ENCODE measurements at places on chromosomes 3 and 15. TPM values are rescaled to one million over a fixed set of nuclear protein-coding genes. Genes with fewer than 3 reads are reported as not detected.

DNA sequence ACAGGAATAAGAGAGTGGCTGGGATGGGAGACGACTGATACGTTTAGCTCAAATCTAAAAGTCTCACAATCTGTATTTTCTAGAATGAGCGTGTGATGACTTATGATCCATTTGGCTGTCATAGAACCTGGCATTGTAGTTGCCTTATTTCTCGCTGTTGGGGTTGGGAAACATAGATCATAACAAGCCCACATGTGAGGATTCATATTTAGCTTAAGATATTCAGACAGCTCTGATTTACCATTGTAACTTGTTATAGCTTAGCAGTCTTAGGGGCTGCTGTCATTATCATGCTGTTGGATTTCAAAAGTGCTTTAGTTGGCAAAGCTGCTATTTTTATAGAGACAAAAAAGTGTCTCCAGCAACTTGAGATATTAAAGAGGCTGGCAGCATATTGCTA, 871.3 kb downstream of the ZPLD1 start:
- no peak for DNase-seq

DNA sequence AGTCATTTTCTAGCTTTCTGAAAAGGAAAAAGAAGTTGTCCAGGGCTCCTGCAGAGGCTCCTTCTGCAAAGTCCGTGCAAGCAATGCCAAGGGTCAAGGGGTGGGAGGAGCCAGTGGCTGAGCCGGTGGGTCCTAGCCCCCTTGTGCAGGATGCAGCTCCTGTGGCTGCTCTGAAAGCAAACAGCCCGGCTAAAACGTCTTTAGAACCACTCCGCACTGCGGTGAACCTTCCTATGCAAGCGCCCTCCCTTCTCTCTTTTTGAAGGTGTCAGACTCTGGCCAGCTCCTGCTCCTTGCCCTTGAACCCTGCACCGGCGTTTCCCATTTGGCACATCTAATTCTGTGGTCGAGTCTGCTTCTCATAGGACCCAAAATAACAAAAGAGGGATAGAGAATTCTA, 183.1 kb downstream of the UACA start:
- no peak for DNase-seq

GRCh38 chr3:103712320-103713008, 1277.6 kb downstream of the ZPLD1 start:
- no peak for DNase-seq

GRCh38 chr15:77096138-77096537, 25.2 kb upstream of the TSPAN3 start:
- no peak for DNase-seq

The PAK6 gene
- total RNA-seq: 11.1 TPM

DNA sequence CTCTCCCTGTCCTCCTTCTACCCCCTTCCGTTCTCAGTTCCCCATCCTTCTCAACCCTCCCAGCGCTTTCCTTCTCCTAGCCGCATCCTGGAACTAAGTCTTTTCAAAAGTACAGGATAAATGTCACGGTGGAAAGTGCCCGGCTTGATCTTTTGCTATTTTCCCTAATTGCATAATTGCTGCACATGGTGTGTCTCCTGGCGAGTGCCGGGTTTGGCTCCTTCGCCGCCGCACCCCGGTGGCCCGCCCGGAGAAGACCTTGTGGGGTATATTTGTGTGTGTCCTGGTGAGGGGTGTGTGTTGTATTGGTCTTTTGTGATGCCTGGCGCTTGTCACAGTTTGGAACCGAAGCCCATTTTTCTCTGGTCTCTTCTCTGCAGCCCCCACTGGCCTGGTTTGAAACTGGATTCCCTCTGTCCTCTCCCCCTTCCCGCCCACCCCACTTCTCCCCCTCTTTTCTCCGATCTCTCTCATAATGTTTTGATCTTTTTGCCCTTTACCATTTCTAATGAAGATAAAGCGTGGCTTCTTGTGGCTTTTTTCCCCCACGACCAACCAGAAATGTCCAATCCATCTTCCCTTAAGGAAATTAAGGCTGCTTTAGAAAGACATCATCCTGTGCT, 692 bp downstream of the UBE2E2 start:
- peak; percentile 40 for DNase-seq

DNA sequence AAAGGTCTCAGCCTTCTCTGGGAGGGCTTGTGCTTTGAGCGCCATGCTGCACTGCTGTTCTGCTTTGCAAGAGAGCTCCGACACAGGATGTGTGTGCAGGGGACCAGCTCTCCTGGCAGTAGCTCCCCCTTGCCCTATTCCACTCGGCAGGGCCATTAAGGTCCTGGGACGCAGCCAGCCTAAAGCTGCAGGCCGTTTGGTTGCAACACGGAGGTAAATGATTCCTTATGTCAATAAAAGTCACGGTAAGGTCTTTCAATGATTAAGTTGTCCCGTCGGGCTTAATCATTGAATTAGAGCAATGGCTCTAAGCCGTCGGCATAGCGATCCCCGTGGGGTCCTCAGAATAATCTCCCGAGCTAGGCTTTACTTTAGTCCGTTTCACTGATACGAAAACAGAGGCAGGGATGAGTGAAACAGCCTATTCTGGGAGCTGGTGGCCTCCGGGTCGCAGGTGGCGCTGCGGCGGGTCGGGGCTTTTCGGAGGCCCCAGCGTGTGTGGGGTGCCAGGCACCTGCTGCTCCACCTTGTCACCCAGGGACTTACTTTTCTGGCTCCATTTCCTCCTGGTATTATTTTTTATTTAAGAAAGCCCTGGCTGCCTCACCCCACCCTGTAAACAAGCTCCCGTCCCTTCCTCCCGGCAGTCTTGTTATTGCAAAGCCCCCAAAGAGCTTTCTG, 525.2 kb downstream of the OCA2 start:
- no peak for DNase-seq

GRCh38 chr3:39460677-39461076, 6.8 kb upstream of the MOBP start:
- DNase-seq: no peak

- DNase-seq: no peak
Measured at GRCh38 chr3:43733459-43734384, 43.0 kb downstream of the ABHD5 start.

DNA sequence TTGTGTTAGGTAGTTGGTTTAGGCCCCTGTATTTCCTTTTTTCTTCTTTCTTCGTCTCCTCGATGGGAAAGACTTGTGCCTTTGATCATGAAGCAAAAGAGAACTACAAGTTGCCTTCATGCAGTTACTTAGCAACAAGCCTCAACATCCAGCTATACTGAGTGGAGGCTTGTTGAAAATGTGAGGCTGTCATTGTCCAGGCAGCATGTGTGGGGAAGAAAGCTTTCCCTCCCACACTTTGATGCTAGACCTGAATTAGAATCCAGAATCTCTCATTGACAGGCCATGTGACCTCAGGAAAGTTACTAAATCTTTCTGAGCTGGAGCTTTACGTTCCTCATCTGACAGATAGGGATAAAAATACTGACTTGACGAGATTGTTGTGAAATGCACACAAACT, 23.7 kb downstream of the IFT122 start:
- no peak for DNase-seq

GRCh38 chr3:179750720-179751328, 98.0 kb downstream of the USP13 start:
- no peak for DNase-seq

DNA sequence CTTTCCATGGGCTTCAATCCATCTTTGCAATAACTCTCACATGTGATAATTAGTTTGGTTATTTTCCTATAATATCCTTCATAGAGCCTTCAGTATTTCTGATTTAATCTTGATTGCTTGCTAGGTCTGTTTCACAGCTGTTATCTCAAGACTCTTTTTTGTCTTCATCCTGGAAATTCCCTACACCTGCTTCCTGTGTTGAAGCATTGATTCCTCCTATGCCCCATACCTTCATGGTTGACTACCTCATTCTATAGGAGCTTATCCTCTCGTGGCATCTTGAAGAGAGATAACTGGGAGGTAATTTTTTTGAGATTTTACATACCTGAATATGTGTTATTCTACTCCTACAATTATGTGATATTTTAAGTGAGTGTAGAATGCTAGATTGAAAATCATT, 26.7 kb downstream of the PIK3CA start:
- DNase-seq: no peak

GRCh38 chr15:50247819-50248655, 17.5 kb downstream of the HDC start:
- no peak for DNase-seq

DNA sequence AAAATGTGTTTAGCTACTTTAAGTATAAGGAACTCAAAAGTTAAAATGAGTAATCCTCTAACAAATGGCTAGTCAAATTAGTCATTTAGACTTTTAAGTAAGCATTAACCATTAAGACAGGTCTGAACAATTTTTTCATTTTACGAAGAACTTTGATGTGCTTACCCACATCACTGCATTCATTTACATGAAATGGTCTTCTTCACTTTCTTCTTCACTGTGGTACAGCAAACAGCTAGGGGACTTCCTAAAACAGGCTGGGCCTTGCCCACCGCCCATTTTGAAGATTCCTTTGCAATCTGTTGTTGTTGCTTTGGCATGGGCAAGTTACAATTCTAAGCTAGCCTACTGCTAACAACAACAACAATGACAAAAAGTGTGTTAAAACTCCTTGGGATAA, 67.4 kb downstream of the CBLB start:
- no peak for DNase-seq

GRCh38 chr3:193865339-193865738, 270.6 kb upstream of the HES1 start:
- DNase-seq: no peak

DNA sequence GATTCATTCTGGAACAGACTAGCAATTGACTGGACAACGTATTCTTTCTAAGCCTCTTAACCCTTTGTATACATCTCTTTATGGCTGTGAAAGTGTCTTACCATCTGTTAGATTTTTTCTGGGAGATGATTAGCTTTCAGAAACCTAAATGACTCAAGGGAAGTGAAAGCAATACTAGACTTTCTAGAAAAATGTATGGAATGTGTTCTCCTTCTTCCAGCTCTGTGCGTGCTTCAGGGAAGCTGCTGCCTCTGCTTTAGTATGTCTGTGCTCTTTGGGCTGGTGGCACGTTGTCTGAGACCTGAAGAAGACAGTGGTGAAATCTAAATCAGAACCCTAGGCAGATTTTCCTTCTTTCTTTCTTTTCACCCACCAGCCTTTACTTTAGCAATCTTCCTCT, 89.5 kb downstream of the ITPR1 start:
- DNase-seq: no peak

GRCh38 chr15:55221090-55222011, 24.6 kb upstream of the RSL24D1 start:
- no peak for DNase-seq

DNA sequence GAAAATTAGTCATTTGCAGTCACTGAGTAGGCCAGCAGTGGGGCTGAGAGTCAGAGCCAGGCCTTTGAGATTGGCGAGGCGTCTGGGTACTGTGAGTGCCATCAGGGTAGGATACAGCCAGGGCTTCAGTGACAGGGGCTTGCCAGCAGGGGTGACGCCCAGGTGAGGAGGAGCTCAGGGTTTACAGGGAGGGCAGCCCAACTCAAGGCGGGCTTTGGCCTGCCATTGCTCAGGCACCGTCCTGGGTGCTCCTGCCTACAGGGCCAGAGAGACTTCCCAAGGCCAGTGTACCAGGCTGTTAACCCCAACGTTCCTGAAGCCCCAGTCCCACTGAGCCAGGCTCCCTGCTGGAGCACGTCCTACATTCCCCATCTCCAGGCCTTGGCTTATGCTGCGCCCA, 152.0 kb downstream of the FBLN2 start:
- no peak for DNase-seq

The WDR5B gene
- 5.7 TPM for total RNA-seq

GRCh38 chr15:37136666-37137065, 36.3 kb upstream of the MEIS2 start:
- DNase-seq: no peak

DNA sequence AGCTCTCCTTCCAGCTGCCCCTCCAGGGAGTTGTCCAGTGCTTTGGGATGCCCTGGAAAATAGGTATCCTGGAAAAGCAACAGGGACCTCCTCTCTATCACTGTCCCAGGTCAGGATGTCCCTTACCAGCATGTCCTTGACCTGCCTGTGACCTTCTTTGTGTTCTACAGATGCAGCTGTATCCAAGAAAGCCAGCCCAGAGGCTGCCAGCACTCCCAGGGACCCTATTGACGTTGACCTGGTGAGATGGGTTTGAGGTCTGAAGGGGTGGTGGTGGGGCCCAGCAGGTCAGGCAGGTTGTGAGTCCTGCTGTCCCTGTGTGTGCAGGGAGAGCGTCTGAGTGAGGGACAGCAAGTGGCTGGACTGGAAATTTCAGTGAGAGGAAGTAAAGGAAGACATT, 30.2 kb downstream of the PML start:
- DNase-seq: no peak

DNA sequence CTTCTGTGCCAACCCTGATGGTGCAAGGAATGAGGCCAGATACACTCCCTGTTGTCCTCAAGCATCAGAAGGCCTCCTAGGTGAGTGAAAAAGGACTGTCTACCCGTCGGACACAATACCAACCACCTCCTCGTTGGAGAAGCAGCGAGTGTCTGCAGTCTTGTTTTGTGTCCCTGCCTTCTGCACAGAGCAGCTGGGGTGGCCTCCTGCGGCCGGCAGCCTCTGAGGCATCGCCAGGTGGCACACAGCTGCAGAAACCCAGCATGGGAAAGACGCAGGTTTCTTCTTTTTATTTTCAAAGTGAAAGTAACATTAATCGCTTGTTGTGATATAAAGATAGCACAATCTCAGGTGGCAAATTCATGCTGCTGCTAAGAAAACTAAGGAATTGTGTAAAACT, 509.9 kb downstream of the OCA2 start:
- DNase-seq: no peak

GRCh38 chr15:42121021-42121420, 26.7 kb upstream of the PLA2G4D start:
- no peak for DNase-seq

The TERC gene
- total RNA-seq: 11.8 TPM

GRCh38 chr3:25156626-25157025, 271.4 kb upstream of the RARB start:
- DNase-seq: no peak

GRCh38 chr3:134428401-134428800, 54.2 kb upstream of the AMOTL2 start:
- DNase-seq: no peak

- no peak for DNase-seq
Measured at GRCh38 chr3:145124900-145125678, 1035.9 kb downstream of the PLOD2 start.

- no peak for DNase-seq
Measured at GRCh38 chr15:80514071-80514780, 110.0 kb downstream of the ARNT2 start.

All from mesothelial cell of epicardium (in vitro differentiated cells).